ENCODE measurements at places on chromosomes 12 and 14.

- peak; percentile 4 for DNase-seq
These were observed 56.4 kb upstream of the PIWIL1 start for GRCh38 chr12:130281153-130281799.

GRCh38 chr14:24062216-24062980 lies 9.0 kb upstream of the CPNE6 start:
- no peak for DNase-seq

GRCh38 chr12:71748081-71748850 lies 6.4 kb upstream of the RAB21 start:
- DNase-seq, result no peak

DNA sequence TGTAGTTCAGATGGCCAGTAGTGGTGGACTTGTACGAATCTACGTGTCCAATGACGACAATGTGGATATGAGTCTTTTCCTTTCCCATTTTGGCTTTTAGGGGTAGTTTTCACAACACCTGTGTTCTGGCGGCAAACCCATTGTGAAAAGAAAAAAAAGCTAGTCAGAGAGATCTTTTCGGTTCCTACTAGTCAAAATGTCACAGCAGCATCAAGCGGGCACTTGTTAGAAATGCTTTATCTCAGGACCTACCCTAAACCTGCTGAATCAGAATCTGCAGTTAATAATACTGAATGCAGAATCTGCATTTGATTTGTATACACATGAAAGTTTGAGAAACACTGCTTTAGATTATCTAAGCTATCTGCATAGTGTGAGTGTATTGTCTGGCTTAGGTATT lies 18.3 kb downstream of the AEBP2 start:
- no peak for DNase-seq

DNA sequence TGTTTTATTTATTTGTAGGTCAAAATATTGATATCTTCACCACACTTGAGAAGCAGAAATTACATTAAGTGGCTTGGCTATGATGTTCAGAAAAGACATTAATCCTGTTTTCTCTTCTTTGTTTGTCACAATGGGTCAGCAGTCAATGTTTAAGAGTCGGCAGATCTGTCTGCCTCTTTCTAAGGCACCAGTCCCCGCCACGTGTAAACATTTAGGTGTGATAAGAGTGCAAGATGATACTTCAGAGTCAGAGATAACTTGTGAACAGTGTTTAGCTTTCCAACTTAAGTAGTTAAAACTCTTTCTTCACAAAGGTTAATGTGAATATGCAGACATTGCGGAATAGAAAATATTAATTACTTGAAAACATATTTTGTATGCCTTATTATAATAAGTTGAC lies 160.9 kb downstream of the OTOGL start:
- no peak for DNase-seq

- DNase-seq, result no peak
These were observed at the start of gene KRT77 for GRCh38 chr12:52703424-52703823. Gene KRT77 (minus strand): TSS chr12:52703524. CDS start chr12:52703434, 90 bp downstream.

GRCh38 chr12:107320033-107320928 lies 226.9 kb upstream of the CRY1 start:
- peak; percentile 64 for DNase-seq

- DNase-seq, result no peak
These were observed 389.7 kb upstream of the FAR2 start for GRCh38 chr12:28759333-28759732.

DNA sequence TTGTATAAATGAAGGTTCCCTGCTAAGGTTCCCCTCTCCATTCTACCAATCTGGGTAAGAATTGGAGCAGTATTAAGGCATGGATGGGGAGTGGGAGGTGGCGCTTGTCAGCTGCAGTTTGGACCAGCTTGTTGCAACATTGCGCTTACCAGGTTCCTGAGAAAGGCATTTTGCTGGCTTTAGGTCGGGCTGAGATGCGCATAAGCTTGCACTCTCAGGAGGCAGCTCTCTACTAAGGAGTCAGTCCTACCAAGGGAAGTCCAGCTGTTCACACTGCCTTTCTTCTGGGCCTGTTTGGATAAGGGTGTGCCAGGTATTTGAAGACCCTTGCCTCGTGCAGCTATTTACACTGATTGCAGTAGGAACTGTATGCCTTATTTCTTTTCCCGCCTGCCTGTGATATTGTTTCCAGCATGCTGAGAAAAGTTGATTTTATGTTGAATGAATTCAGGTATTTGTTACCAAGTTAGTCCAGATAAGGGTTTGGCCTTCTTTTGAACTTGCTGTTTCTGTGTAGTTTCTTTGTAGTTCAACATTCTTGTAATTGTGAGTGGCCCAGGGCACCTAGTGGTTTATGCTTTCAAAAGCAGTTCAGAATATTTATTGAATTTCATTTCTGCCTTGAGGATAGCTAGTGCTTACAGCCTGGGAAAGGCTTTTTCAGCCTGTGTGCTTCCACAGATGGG lies 2.6 kb downstream of the MLEC start:
- no peak for DNase-seq

DNA sequence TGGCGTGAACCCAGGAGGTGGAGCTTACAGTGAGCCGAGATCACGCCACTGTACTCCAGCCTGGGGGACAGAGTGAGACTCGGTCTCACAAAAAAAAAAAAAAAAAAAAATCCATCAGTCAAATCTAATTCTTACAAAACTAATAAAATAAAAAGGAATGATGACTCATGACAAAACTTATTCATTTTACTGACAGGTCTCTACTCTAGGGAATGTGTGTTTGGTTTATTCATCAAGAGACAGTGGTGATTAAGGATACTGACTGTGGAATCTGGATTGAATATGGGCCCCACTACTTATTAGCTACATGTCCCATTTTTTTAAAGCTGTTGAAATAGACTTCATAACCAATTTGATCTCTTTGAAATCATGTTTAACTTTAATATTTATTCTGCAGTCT lies 29.3 kb upstream of the GAS2L3 start:
- DNase-seq, result no peak

GRCh38 chr14:20469242-20469889 lies at the start of gene PNP:
Gene PNP (plus strand): TSS chr14:20469406. CDS start chr14:20469525, 119 bp downstream.
- DNase-seq, result peak; percentile 82

DNA sequence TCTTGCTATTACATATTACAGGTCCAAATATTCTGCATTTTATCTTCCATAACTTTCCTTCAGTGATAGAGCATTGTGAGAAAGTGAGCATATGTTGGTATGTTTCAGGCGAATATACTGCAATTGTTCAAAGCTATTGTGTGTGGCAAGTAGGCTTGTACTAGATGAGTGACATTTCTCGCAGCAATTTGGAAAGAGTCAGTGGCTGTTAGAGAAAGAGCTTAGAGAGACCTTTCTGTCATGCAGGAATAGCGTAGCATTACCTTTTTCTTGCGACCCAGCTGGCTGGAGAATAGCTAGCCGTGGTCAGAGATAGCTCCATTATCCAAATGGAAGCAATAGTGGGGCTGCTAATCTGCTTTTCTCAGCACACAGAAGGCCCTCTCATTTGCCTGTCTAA lies 678.5 kb upstream of the FOXG1 start:
- DNase-seq, result no peak

GRCh38 chr12:69083689-69084088 lies 150.7 kb upstream of the CPM start:
- no peak for DNase-seq

- DNase-seq, result peak; percentile 54
These were observed at the start of gene RARG for GRCh38 chr12:53231921-53232645. Gene RARG (minus strand): TSS chr12:53232209. CDS start chr12:53227545, 4,664 bp downstream.

GRCh38 chr14:31172084-31172483 lies 35.5 kb downstream of the HECTD1 start:
- no peak for DNase-seq

DNA sequence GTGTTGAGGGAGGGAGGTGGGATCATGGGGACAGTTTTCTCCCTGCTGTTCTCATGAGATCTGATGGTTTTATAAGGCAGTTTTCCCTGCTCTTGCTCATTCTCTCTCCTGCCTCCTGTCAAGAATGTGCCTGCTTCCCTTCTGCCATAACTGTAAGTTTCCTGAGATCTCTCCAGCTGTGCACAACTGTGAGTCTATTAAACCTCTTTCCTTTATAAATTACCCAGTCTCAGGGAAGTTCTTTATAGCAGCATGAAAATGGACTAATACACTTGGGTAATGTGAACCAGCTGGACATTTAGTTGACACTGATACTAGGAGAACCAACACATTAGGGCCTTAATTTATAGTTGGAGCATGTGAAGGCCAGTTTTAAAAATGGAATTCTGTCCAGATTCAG lies 12.4 kb upstream of the CCDC91 start:
- no peak for DNase-seq

- DNase-seq, result peak; percentile 12
These were observed 1.1 kb upstream of the HEBP1 start for GRCh38 chr12:13000925-13001774.

GRCh38 chr12:9732921-9733461 lies at the start of gene CLECL1:
Gene CLECL1 (minus strand): TSS chr12:9733097.
- no peak for DNase-seq

DNA sequence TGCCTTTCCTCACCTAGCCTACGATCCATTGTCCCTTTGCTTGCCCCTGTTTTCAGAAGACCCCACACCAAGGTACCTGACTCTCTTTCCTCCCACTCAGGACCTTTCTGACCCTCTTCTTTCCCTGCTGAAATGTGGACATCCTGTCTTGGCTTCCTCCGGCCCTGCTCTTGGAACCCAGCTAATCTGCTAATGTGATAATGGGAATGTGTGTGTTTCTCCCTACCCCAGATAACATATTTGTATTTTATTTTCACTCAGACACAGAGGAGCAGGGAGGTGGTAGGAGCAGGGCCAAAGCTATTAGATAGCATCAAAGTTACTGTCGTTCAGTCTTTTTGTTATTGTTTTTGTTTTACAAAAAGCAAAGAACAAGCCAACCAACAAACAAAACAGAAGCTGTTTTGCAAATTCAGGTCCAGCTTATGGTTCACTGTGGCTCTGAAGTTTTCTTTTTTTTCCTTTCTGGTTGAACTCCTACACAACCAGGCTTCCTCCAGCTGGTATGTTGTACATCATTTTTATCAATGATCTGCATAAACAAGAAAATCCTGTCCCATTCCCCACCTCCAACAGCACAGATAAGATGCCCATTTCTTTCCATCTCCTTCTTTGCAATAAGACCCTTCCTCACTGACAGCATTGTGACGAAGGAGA lies 137.3 kb downstream of the C12orf75 start:
- DNase-seq, result no peak
